Smooth muscle cell of trachea (primary cell): ENCODE measurements at places on chromosomes 7 and 10. TPM values are rescaled to one million over a fixed set of nuclear protein-coding genes. Genes with fewer than 3 reads are reported as not detected.

Gene CLDN3
- 0.33 TPM in 1 of 2 replicates, not detected in the other for total RNA-seq

Gene MALRD1
- 1.0 and 3.1 TPM in 2 replicates for total RNA-seq

Gene NODAL
- not detected in 2 replicates for total RNA-seq

Gene STK31
- 0.33 TPM in 1 of 2 replicates, not detected in the other for total RNA-seq

Gene GARIN1A
- total RNA-seq, result 1.5 TPM in 2 replicates

Gene ACTR3C
- under 0.01 and 3.0 TPM in 2 replicates for total RNA-seq

Gene NPFFR1
- total RNA-seq, result under 0.01 TPM in 1 of 2 replicates, not detected in the other

Gene CRHR2
- not detected in 2 replicates for total RNA-seq

Gene OR9A2
- not detected in 2 replicates for total RNA-seq

Gene CCL24
- not detected in 2 replicates for total RNA-seq

Gene ITPRIP
- total RNA-seq, result 9.6 and 15.2 TPM in 2 replicates

Gene MYO1G
- under 0.01 TPM in 1 of 2 replicates, not detected in the other for total RNA-seq

Gene ADAP1
- 0.44 and 2.6 TPM in 2 replicates for total RNA-seq

Gene CH25H
- total RNA-seq, result 1.2 and 2.0 TPM in 2 replicates

Gene SYNPO2L
- not detected in 2 replicates for total RNA-seq

Gene CYP2C8
- total RNA-seq, result 0.33 TPM in 1 of 2 replicates, not detected in the other
